ENCODE measurements at places on chromosomes 4 and X. TPM values are rescaled to one million over a fixed set of nuclear protein-coding genes. Genes with fewer than 3 reads are reported as not detected.

Gene ELMOD2
- total RNA-seq: 15.6 TPM

Gene APELA
- total RNA-seq: not detected

Gene TMPRSS11D
- not detected for total RNA-seq

Gene MAB21L2
- 0.17 TPM for total RNA-seq

- no peak for DNase-seq
Measured at GRCh38 chrX:13569479-13570260, at the start of gene EGFL6. Gene EGFL6 (plus strand): TSS chrX:13569601. CDS start chrX:13569862, 261 bp downstream.

DNA sequence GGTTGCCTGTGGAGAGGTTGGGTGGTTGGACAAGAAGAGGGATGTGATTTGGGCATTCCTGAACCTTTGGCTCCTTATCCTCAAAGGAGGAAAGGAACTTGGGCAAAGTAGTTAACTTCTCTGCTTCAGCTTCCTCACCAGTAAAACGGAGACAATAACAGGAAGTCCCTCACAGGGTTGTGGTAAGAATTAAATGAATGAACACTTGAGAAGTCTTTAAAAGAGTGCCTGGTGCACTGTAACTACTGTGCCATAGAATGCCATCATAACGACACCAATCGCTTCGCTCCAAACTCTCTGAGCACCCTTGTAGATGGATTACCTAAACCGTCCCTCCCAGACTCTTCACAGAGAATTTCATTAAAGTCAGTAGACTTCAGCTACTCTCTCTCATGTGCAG, 10.5 kb downstream of the ZCCHC18 start:
- DNase-seq: no peak

DNA sequence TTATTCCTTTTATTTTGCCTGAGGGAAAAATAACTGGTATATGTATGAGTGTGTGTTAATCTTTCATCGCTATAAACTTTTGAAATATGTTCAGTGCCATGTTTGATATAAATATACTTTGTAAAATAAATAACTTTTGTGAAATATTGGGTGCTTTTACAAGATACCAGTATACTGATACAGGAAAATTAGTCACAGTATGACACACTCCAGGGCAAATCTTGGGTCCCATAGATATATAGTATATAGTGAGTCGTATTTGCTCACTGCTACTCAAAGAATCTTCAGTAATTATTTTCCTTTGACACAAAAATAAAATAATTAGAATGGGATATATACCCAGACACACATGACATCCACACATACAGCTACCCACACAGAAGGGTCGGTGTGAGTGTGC, 472.3 kb downstream of the GRID2 start:
- no peak for DNase-seq

Gene HELT
- total RNA-seq: not detected

Gene GABRQ
- total RNA-seq: not detected

Gene CXXC4
- 5.0 TPM for total RNA-seq

GRCh38 chr4:4603592-4603991, 61.7 kb upstream of the STX18 start:
- no peak for DNase-seq

Gene IQCM
- total RNA-seq: not detected

DNA sequence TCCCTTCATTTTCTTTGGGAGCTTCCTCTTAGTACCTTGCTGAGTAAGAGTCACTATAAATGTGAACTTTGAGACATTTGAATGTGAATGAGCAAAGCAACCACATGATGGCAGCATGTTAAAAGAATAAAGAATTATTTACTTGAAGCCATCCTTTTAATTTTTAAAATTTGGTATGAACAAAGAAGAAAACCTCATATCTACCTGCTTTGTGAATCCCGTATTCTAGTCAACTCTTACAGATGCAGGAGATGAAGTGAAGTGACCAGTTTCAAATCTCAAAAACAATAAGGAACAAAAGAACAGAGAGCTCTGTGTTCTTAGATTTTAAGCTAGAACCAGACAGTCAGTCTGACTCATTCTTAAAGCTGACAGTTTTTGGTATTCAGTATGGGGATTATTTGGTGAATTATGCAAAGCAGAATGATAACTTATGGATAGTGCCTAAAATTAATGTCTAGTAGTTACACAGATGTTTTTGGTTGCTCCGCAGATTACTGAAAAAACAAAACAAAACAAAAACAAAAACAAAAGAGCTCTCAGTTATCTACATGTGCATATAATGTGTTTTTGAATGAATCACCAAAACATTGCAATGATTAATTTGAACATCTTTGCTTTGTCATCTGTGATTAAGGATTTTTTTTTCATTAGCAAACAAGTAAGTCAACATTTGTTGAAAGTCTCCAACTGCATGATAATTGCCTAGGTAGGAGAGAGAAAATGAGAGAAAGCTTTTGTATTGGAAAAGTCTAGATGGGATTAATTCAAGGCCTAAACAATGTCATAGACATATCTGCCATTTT, 48.2 kb upstream of the H2AZ1 start:
- no peak for DNase-seq

Gene DIAPH2
- 9.8 TPM for total RNA-seq

Gene UBL4A
- total RNA-seq: 58.6 TPM

- no peak for DNase-seq
Measured at GRCh38 chr4:73682508-73682907, 57.9 kb upstream of the CXCL8 start.

DNA sequence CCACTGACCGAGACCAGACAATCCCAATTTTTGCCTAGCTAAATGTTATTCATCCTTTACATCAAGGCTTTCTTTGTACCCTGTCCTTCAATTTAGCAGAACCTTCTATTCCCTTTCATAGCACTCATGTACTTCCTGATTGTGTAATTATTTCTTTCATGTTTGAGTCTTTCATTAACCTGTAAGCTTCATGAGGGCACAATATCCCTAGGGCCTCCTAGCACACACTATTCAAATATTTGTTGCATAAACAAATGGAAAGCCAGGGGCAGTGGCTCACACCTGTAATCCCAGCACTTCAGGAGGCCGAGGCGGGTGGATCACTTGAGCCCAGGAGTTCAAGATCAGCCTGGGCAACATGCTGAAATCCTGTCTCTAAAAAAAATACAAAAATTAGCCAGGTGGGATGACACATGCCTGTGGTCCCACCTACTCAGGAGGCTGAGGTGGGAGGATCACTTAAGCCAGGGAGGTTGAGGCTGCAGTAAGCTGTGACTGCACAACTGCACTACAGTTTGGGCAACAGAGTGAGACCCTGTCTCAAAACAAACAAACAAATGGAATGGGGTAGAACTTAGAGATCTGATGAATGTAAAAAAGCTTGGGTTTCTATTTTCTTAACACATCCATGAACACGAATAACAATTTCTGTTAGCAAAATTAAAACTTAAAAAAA, 59.0 kb downstream of the SAT1 start:
- DNase-seq: no peak

GRCh38 chr4:6236816-6237390, 32.7 kb upstream of the WFS1 start:
- DNase-seq: no peak

DNA sequence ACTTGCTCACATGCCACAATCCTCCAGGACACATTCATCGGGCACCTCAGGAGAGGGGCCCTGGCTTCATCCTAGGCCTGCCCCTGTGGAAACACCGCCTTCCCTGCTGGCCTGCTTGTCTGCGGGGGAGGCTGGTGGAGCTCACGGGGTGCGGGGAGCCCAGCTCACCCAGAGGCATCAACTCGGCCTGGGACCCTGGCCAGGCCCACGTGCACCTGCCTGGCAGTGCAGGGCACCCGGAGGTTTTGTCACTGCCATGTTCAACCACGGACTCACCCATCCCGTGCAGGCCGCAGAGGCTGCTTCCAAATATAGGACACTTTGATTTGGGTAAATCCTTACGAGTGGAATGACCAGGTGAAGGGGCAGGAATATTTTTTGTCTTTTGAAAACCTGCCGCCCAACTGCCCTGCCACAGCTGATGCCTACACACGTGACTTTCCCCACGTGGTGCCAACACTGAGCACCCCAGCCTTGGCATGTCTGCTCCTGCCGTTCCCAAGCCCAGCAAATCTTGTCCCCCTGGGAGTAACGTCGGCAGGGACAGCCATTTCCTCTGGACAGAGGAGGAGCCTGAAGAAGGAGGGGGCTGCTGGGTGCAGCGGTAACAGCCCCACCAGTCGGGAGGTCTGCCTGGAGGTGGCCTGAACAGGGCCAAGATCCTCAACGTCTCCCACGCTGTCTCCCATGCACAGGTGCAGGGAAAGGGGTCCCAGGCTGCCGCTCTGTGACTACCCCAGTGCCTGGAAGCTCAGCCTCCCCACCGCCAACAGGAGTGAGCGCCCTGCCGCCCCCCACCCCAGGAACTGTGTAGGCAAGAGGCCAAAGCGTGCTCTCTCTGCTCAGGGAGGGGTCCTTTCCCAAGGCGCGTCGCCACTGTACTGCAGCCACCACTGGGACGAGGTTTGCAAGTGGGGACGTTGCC, 8.5 kb downstream of the MXD4 start:
- DNase-seq: peak; percentile 37

Gene MTM1
- 14.6 TPM for total RNA-seq

Gene PRICKLE3
- 12.7 TPM for total RNA-seq

- no peak for DNase-seq
Measured at GRCh38 chr4:175066923-175067627, 148.9 kb downstream of the ADAM29 start.

GRCh38 chrX:107273795-107274194, 67.4 kb downstream of the DNAAF6 start:
- DNase-seq: no peak

Gene MAP7D2
- 0.74 TPM for total RNA-seq

GRCh38 chr4:184268584-184269160, 51.0 kb upstream of the ENPP6 start:
- no peak for DNase-seq

Gene CXCL3
- 1.3 TPM for total RNA-seq

GRCh38 chr4:113302051-113302450, 252.6 kb downstream of the ANK2 start:
- no peak for DNase-seq

- no peak for DNase-seq
Measured at GRCh38 chr4:8472689-8473197, 32.2 kb downstream of the TRMT44 start.

DNA sequence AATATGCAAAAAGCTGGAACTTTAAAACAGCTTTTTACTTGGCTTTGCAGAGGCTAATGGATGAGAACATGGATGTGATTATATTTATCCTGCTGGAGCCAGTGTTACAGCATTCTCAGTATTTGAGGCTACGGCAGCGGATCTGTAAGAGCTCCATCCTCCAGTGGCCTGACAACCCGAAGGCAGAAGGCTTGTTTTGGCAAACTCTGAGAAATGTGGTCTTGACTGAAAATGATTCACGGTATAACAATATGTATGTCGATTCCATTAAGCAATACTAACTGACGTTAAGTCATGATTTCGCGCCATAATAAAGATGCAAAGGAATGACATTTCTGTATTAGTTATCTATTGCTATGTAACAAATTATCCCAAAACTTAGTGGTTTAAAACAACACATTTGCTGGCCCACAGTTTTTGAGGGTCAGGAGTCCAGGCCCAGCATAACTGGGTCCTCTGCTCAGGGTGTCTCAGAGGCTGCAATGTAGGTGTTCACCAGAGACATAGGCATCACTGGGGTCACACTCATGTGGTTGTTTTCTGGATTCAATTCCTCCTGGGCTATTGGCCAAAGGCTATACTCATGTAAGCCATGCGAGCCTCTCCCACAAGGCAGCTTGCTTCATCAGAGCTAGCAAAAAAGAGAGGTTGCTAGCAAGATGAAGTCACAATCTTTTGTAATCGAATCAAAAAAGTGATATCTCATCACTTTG, 15.6 kb downstream of the TLR8 start:
- DNase-seq: no peak

- no peak for DNase-seq
Measured at GRCh38 chrX:153739754-153740486, 15.3 kb downstream of the ABCD1 start.

Gene PABPC1L2A
- total RNA-seq: not detected

Gene GPC4
- 11.6 TPM for total RNA-seq

- DNase-seq: no peak
Measured at GRCh38 chr4:72410158-72410557, 158.9 kb downstream of the ADAMTS3 start.

Gene CT45A2
- total RNA-seq: not detected

GRCh38 chr4:150234246-150234645, 156.0 kb downstream of the DCLK2 start:
- DNase-seq: no peak

Gene ABCD1
- total RNA-seq: 16.5 TPM

- DNase-seq: no peak
Measured at GRCh38 chr4:54745031-54745770, 87.4 kb downstream of the KIT start.

Gene MAML3
- 2.1 TPM for total RNA-seq
